Stimulated activated CD4-positive, alpha-beta T cell treated with anti-CD3 and anti-CD28 coated beads, TNF-alpha, amount 100 ng/mL, for 4 hours (primary cell): ENCODE measurements at places on chromosomes 5 and 9.

DNA sequence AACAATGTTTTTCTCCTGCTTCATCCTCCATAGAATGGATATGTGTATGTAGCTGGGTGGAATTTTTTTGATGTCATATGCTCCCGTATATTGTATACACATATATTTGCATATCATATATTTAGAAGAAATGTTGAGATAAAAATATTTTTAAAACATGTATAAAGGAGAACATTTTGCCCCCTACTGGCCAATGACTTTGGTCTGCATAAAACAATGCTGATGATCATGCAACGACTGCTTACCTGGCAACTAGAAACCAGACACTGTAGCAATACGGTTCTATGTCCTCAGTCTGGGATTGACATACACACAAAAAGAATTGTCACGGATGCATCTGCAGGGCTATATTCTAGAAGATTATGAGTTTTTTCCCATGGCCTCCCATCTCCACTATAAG lies 503.6 kb downstream of the ELAVL2 start:
- DNase-seq = no peak

DNA sequence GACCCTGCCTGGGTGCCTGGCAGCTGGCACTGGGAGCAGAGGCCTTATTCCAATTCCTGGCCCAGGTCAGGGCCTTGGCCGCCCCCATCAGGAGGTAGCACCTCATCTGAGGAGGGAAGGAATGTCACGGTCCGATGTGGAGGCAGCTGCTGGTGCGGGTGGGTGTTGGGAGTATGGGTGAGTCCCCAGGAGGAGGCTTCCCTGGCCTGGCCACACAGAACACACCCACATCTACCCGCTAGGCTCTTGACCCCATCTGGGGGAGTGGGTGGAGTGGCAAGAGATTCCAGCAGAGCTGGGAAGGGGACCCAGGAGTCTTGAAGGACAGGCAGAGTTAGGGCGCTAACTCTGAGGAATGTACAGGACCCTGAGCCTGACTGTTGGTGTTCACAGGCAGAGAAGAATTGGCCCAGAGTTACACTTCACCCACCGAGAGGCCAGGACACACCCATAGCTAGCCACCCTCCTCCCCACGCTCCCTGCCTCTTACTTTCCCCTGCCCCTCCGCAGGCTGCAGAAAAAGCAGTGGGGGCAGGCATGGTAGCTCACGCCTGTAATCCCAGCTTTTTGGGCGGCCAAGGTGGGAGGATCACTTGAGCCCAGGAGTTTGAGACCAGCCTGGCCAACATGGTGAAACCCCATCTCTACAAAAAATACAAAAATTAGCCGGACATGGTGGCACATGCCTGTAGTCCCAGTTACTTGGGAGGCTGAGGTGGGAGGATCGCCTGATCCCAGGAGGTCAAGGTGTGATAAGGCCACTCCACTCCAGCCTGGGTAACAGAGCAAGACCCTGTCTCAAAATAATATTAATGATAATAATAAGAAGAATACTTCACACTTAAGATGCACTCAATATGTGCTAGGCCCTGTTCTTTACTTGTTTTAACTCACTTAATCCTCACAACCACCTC lies 6.0 kb downstream of the OLFML2A start:
- no peak for DNase-seq

DNA sequence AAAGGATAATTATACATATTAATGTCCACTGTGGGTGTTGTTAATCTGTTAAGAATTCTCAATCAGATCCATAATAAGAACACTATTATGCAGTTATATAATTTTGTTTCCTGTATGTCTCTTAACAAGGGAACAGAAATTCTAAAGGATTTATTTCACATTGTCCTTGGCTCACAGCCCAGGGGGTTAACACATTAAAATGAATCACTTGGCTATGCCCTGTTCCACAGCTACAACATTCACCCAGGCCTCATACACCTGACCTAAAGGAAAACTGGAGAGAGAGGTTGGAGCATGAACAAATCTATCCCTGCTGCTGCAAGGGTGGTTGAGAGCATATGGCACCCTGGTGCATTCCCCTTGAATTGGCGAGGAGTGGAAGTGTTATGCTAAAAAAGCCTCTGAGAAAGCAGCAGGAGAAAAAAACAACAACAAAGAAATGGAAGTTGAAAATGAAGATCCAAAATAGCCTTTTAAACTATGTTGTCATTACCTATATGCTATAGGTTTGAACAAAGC lies 116.0 kb downstream of the KCNN2 start:
- DNase-seq = no peak

- DNase-seq = no peak
Observed at GRCh38 chr9:130432362-130432761, 12.4 kb upstream of the ASS1 start.

DNA sequence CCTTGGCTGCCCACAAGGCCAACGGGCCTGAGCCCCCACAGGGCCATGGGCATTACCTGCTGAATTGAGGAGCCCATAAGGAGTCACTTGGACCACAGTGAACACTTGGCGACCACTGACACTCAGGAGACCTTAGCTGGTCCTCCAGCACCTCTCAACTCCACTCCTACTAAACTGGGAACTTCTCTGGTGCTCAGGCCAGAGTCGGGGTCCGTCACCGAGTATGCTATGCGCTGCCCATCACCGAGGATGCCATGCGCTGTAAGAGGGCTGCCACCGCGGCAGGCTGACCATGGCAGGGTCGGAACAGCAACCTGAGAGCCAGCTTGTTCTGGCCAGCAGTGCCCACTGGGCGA lies 600 bp upstream of the SQSTM1 start:
- no peak for DNase-seq

DNA sequence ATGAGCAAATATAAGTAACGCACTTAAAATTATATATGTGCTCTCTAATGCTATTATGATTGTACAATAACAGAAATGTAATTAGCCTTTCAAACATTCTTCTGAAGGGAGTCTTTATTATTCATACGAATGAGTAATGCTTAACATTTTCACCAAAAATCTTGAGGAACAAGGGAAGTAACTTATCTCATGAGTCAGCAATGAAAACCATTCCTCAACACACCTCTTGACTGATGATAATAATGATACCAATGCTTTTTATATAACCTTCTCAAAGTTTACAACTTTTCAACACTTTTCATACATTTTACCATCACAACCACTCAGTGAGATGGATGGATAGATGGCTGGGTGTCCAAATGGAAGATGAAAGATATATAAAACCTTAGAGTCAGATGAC lies 369.3 kb downstream of the BNC2 start:
- DNase-seq = no peak

- DNase-seq = no peak
Observed at GRCh38 chr5:27325513-27325912, 287.1 kb upstream of the CDH9 start.

DNA sequence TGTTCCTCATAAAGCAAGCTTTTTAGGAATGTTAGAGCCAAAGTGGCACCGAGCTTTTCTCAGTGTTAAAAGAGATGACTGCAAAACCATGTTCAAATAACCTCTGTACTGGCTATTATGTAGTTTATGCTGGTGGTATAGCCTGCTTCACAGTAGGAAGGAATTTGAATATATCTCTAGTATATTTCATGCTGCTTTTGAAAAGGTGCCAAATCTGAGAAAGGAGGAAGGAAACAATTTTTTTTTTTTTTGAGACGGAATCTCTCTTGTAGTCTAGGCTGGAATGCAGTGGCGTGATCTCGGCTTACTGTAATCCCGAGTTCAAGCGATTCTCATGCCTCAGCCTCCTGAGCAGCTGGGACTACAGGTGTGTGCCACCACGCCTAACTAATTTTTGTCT lies 13.5 kb downstream of the CREBRF start:
- DNase-seq = no peak

DNA sequence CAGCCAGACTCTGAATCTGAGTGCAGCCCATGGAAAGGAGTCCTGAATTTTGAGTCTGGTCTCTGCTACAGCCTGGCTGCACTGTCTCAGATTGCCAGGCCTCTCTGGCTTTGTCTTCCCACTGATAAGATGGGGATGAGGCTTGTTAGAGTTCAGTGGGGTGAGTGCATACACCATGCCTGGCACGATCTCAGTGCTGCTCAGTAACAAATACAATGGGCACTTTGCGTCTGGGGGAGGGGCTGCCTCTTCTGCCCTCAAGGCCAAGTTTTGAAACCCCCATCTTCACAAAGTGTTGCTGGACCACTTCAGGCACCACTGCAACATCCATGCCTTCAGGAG lies 49.0 kb downstream of the PPARGC1B start:
- no peak for DNase-seq

DNA sequence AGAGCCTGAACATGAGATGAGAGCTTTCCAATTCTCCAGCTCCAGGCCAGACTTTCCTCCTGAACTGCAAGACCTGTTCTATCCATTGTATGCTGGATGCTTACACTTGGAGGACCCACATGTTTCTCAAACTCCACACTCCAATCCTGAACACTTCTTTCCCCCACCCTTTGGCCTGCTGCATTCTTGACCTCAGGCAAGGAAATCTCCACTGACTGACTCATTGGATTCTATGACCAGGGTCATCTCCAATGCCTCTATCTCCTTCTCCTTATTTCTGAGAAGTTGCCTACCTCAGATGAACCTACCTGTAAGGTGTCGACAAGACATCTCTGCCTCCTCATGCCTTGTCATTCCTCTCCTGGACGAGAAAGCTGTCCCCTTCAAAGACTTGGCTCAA lies 153.6 kb downstream of the CRB2 start:
- DNase-seq = no peak

- DNase-seq = no peak
Observed at GRCh38 chr9:123997665-123998277, 13.8 kb upstream of the LHX2 start.

GRCh38 chr5:13735691-13736090 lies 208.8 kb downstream of the DNAH5 start:
- DNase-seq = no peak

DNA sequence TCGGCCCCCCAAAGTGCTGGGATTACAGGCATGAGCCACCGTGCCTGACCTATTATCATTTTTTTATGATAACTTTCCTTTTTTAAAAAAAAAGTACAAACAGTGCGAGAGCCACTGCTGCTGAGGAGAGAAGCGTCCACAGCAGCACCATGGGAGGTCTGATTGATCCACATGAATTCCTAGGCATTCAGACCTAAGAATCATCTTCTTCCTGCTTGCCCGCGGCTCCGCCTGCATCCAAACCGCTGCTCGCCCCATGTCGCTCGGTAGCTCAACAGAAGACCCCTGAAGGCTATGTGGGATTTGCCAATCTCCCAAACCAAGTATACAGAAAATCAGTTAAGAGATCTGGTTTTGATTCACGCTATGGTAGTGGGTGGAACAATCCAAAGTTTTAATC lies 102.0 kb downstream of the GABBR2 start:
- DNase-seq = no peak

- no peak for DNase-seq
Observed at GRCh38 chr9:133707763-133708245, 30.3 kb downstream of the SARDH start.

DNA sequence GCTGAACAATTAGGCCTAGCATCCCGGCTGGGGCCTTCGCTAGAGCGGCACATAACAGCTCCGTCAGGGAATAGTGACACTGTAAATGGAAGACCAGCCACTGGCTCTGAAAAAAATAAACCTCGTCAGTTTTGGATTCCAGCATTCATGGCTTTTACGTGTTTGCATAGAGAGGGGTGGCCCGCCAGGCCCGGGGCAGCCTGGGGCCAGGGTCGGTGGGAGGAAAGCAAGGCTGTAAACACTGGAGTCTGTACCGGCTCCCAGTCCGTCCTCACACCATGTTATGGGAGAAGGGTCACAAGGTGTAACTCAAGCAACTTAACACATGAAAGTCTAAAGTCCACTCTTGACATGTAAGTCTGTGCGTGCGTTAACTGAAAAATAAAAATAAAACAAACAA lies 11.2 kb downstream of the CCNI2 start:
- DNase-seq = no peak

DNA sequence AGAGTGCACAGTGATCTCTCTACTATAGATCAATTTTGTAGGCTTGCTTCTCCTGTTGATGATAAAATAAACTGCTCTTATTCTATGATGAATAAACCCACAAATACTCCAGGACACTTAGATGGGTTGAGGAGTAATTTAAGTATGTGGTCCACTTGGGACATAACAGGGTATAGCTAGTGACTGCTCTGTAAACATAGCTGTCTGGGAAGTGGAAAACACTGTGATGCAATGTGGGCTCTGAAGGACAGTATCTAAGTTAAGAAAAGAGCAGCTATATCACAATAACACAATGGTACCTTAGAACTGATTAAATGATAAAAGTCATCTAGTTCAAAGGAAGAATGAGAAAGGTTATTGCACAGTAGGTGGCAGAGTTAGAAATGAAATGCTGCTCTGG lies 294.3 kb upstream of the HAPLN1 start:
- DNase-seq = no peak

DNA sequence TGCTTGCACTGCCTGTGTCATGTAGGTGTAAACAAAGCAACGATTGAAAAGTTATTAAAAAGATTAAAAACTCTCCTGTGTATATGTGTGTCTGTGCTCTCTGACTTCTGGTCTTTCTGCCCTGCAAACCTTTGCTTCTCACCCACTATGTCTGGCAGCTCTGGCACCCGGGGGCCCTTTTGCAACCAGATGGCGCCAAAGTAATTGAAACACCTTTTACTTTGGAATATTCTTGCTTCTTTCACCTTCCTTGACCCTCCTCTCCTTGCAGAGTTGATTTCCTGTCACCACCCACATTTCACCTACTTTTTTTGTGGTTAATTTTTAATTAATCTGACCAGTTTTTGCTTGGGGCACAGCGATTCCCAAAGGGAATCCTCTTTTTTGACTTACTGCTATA lies 275.5 kb downstream of the ARHGEF28 start:
- DNase-seq = no peak

DNA sequence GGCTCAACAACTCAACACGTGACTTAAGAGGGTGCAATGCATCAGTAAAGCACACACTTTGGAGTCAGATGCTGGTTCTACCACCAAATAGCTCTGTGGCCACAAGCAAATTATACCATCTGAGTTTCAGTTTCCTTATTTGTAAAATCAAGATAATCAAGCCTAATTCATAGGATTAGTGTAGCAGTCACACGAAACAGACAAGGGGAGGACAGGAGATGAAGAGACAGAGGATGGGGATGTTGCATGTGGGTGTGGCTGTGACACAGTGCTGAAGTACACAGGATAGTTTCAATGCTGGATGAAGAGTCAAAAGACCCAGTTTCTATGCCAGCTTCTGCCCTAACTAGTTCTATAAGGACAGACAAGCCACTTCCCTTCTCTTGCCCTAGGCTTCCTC lies 60.2 kb downstream of the SPOCK1 start:
- DNase-seq = no peak

GRCh38 chr5:34847056-34847455 lies 8.1 kb downstream of the TTC23L start:
- no peak for DNase-seq

DNA sequence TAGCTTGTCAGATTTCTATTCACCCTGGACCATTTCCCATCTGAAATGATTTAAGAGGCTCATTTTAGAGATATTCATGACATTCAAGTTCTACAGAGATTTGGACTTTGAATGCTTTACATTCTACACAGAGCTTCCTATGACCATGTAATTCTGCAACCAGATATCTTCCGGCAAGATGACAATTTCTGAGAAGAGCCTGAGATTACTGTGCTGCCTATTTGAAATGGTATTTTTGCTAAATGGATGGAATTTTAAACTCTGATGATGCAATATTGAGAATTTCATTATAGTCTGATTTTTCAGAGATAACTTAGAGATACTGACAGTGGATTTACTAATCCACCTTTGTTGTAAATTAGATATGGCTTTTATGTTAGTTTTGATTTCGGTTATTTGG lies 16.0 kb upstream of the ACOT12 start:
- DNase-seq = no peak
